Activated CD8-positive, alpha-beta T cell treated with anti-CD3 and anti-CD28 coated beads for 36 hours (primary cell): ENCODE measurements at places on chromosomes 5 and 9. TPM values are rescaled to one million over a fixed set of nuclear protein-coding genes. Genes with fewer than 3 reads are reported as not detected.
A peak's percentile ranks its signal among the peaks of the same experiment; 100 is the strongest.

NCBP1 gene
- total RNA-seq, result 37.6 TPM

- H3K36me3 ChIP-seq, result peaks cover 37% of the 10 kb centered on the region
- peak overlapping the region; percentile 71 for H3K27ac ChIP-seq
- H3K4me3 ChIP-seq, result no peak overlapping the region
- no peaks in the 10 kb centered on the region for H3K27me3 ChIP-seq
- peak; percentile 71 for DNase-seq
- H3K4me1 ChIP-seq, result peaks cover 25% of the 10 kb centered on the region
Observed at GRCh38 chr9:127805620-127806019, 2.9 kb downstream of the FPGS start.

DNA sequence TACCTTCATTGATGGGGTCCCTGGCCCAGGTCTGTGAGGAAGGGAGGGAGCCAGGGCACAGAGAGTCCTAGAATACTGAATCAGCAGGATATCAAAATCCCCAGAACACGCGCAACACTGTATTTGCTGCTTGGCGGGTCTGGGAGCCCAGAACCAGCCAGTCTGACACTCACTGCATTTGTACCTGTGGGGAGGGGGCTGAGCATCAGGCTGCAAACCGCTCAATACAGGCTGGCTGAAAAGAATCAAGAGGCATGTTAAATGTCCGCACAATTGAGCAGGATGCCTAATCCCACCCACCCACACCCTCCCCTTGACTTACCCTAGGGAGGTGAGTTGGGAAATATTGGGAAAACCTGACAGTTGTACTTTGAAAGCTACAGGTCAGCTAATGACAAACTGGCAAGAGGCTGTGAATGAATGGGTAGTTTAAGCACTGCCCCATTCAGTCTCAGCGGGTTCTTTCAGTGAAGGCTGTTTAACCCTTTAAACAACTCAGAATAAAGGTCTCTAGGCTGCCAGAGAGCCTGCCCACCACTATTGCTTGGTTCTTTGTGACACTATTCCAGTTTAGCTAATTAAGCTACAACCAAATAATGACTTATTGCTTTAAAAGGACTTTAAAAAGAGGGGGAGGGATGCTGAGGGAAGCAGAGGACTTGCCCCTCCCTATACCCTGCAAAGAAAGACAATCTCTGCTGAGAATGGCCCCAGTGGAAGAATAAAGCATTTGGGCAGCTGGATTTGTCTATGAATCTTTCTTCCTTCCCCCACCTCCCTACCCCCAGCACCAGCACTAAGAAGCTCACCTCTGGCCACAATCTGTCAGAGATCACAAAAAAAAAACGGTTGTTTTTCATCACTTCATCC, 5.0 kb downstream of the SPRY4 start:
- H3K27me3 ChIP-seq, result peaks cover 38% of the 10 kb centered on the region
- no peak overlapping the region for H3K27ac ChIP-seq
- no peak for DNase-seq
- H3K36me3 ChIP-seq, result no peaks in the 10 kb centered on the region

SPAG8 gene
- 0.63 TPM for total RNA-seq

DNA sequence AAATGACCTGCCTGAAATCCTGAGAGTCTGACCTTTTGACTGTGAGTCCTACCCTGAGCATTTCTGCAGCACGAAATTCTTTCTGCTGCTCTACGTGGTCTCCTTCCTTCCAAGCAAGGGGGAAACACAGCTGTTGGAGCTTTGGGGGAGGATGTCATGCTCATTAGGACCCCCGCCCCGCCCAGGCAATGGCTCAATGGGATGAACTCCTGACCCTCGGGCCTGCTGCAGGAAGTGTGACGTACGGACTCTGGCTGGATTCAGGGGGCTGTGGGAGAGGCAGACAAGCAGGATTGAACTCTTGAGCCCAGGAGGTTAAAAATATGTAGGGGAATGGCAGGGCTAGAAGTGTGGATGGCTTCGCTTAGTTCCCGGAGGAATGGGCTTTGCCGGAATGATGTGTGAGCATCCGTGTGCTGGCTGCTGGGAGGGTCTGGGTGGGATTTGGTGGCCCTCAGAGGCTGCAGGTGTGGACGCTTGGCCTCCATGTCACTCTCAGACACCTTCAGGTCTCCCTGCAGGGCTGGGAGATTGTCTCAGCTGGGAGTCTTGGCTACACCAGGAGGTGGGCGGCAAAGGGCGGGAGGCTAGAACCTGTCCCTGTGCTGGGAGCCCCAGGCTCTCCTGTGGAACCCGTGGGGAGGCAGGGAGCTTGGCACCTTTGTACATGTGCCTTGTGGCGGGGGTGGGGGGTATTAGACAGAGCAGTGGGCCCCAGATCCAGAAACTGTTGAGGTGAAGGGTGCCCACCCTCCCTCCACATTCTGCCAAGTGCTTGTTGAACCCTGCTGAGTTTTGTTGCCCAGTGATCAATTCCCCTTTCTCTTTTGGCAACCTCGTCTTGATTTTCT, 26.3 kb downstream of the STC2 start:
- H3K36me3 ChIP-seq, result no peaks in the 10 kb centered on the region
- H3K27ac ChIP-seq, result no peak overlapping the region

EMB gene
- 55.7 TPM for total RNA-seq

DNA sequence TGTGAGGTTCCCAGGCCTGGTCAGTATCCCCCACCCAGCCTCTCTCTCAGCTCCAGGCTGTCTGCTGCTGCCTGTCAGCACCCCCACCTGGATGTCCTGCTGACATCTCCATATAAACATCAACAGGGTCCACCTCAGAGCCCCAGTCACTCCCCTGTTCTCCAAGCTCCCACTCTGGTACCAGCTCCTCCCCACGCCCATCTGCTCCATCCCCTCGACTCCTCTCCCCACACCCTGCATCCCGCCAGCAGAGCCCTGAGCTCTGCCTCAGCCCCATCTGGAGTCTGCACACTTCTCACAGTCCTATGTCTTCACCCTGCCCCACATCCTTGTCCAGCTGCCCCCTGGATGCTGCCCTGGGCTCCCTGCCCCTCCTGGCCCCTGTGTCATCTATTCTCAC, 67.7 kb upstream of the LRRTM2 start:
- no peak overlapping the region for H3K4me3 ChIP-seq
- H3K36me3 ChIP-seq, result peaks cover 3% of the 10 kb centered on the region
- DNase-seq, result no peak
- H3K27ac ChIP-seq, result no peak overlapping the region
- no peaks in the 10 kb centered on the region for H3K27me3 ChIP-seq

DNA sequence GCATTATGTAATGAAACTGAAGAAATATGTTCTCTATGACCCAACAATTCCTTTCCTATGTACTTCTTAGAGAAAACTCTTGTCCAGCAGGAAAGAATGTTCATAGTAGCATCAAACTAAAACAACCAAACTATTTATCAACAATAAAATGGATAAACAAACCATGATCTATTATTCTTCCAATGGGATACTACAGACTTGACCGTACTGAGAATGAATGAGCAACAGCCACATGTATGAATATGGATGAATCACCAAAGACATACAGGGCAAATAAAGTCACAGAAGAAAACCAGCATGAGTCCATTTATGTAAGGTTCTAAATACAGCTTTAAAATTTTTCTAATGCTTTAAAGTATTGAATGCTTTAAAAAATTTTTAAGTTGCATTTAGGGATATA, 73.6 kb upstream of the SUSD1 start:
- H3K27ac ChIP-seq, result peak overlapping the region; percentile 41
- DNase-seq, result no peak
- H3K4me1 ChIP-seq, result peaks cover 21% of the 10 kb centered on the region
- H3K4me3 ChIP-seq, result no peak overlapping the region
- no peaks in the 10 kb centered on the region for H3K27me3 ChIP-seq
- H3K36me3 ChIP-seq, result peaks cover 33% of the 10 kb centered on the region

- H3K36me3 ChIP-seq, result no peaks in the 10 kb centered on the region
- DNase-seq, result no peak
- H3K27ac ChIP-seq, result no peak overlapping the region
- H3K27me3 ChIP-seq, result peaks cover 4% of the 10 kb centered on the region
- peaks cover 17% of the 10 kb centered on the region for H3K4me1 ChIP-seq
- no peak overlapping the region for H3K4me3 ChIP-seq
Observed at GRCh38 chr5:178675922-178676321, 49.1 kb upstream of the CLK4 start.

- H3K36me3 ChIP-seq, result peaks cover 59% of the 10 kb centered on the region
- H3K4me1 ChIP-seq, result peaks cover 15% of the 10 kb centered on the region
- H3K4me3 ChIP-seq, result no peak overlapping the region
- H3K27me3 ChIP-seq, result no peaks in the 10 kb centered on the region
- no peak for DNase-seq
Observed at GRCh38 chr9:83675466-83675865, 32.3 kb downstream of the UBQLN1 start.

SURF2 gene
- 14.6 TPM for total RNA-seq

GRCh38 chr5:78458843-78459242, 98.4 kb downstream of the SCAMP1 start:
- no peaks in the 10 kb centered on the region for H3K27me3 ChIP-seq
- peaks cover 12% of the 10 kb centered on the region for H3K4me1 ChIP-seq
- no peak overlapping the region for H3K27ac ChIP-seq
- H3K36me3 ChIP-seq, result peaks cover 36% of the 10 kb centered on the region
- H3K4me3 ChIP-seq, result no peak overlapping the region

- no peak for DNase-seq
- H3K36me3 ChIP-seq, result no peaks in the 10 kb centered on the region
- H3K27me3 ChIP-seq, result no peaks in the 10 kb centered on the region
- H3K4me3 ChIP-seq, result no peak overlapping the region
- H3K27ac ChIP-seq, result no peak overlapping the region
- no peaks in the 10 kb centered on the region for H3K4me1 ChIP-seq
Observed at GRCh38 chr5:15734058-15734457, 234.1 kb downstream of the FBXL7 start.

GGTA1 gene
- total RNA-seq, result not detected

- DNase-seq, result no peak
- H3K4me3 ChIP-seq, result no peak overlapping the region
- no peak overlapping the region for H3K27ac ChIP-seq
- no peaks in the 10 kb centered on the region for H3K36me3 ChIP-seq
- H3K4me1 ChIP-seq, result no peaks in the 10 kb centered on the region
Observed at GRCh38 chr5:122702524-122702875, 72.4 kb upstream of the SNX2 start.

DNA sequence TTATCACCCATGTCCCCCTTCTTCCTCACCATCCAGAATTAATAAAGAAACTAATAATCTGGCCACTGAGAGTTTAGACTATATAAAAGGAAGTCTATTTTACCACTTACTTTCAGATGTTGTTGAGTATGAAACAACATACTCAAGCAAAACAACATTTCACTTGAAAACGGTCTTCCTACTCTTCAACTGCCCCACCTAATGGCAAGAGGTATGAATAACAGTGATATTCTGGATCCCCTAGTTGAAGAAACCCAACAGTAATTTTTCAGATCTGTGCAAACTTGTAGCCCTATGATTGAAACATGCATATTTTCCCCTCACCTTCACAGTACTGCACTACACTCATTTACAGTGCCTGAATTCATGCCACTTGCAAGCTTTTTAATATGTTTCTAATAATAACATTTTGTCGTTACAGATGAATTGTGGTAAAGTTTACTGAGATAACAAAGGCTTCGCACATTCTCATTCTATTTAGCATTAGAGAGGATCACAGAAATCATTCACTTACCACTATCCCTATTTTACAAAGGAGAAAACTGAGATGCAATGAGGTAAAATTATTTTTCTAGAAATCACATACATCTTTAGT, 267.9 kb upstream of the PDE4D start:
- H3K4me3 ChIP-seq, result no peak overlapping the region
- H3K4me1 ChIP-seq, result no peaks in the 10 kb centered on the region
- H3K27me3 ChIP-seq, result no peaks in the 10 kb centered on the region
- no peak for DNase-seq
- H3K27ac ChIP-seq, result no peak overlapping the region

GRCh38 chr5:151492729-151493128, 45.3 kb downstream of the SLC36A1 start:
- H3K36me3 ChIP-seq, result no peaks in the 10 kb centered on the region
- no peaks in the 10 kb centered on the region for H3K27me3 ChIP-seq
- H3K4me1 ChIP-seq, result no peaks in the 10 kb centered on the region

JAKMIP2 gene
- 2.6 TPM for total RNA-seq

SLC12A2 gene
- total RNA-seq, result 12.4 TPM

YIPF5 gene
- 39.7 TPM for total RNA-seq

GRCh38 chr9:35755071-35755470, 995 bp upstream of the MSMP start:
- H3K36me3 ChIP-seq, result peaks cover 11% of the 10 kb centered on the region
- no peak for DNase-seq
- H3K4me1 ChIP-seq, result peaks cover 30% of the 10 kb centered on the region
- H3K27ac ChIP-seq, result no peak overlapping the region

IGFBPL1 gene
- not detected for total RNA-seq

CYSRT1 gene
- not detected for total RNA-seq

- no peaks in the 10 kb centered on the region for H3K4me1 ChIP-seq
- no peaks in the 10 kb centered on the region for H3K36me3 ChIP-seq
- no peak for DNase-seq
- H3K27ac ChIP-seq, result no peak overlapping the region
- H3K4me3 ChIP-seq, result no peak overlapping the region
- no peaks in the 10 kb centered on the region for H3K27me3 ChIP-seq
Observed at GRCh38 chr5:167512111-167512510, 779.3 kb upstream of the WWC1 start.

MXD3 gene
- total RNA-seq, result 19.3 TPM

ZFP2 gene
- total RNA-seq, result 0.69 TPM

OR2S2 gene
- total RNA-seq, result not detected

DNA sequence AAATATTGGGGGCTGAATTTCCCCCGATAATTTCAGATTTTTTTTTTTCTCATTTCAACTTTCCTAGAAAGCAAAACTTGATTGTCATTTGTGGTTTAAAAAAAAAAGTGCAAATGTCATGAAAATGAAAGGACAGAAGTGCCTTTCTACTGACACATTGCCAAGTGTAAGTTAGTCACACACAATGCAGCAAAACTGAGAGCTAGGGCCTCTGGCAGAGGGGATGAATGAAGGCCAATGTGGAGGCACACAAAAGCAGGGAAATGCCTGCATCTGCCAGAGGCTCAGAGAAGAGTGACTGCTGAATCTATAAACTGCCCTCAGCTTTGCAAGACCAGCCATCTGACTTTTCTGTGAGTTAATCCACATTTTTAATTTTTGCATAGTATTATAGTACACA, 6.8 kb upstream of the IFNA5 start:
- no peaks in the 10 kb centered on the region for H3K36me3 ChIP-seq
- peaks cover 5% of the 10 kb centered on the region for H3K4me1 ChIP-seq
- no peak overlapping the region for H3K4me3 ChIP-seq
- DNase-seq, result no peak

OLFML2A gene
- not detected for total RNA-seq

DNA sequence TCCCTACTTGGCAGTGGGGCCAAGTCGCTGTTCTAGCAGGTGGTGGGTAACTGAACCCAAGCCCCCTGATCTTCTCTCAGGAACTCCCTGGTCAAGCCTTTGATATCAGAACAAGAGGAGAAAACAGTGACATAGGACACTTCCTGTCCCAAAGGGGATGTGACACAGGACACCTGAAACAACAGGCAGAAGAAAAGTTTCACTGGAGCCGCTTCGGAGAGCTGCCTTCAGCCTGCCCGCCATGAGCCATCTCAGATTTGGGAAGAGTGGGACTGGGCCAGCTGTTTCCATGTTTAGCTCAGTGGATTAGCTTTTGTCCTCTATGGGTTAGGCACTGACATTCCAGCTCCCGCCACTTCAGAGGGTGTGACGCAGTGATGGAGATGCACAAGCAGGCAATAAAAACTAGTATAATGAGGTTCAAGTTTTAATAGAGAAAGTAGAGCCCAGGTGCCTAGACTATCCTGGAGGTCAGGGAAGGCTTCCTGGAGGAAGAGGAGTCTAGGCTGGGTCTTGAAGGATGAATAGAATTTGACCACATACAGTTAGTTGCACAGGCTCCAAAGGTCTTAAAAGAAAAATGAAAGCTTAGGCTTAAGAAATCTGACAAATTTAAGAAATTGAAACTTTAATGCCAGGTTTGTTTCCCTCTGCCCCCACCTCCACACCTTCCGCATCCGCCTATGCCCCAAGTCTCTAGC, 104.1 kb upstream of the SPRY4 start:
- no peak overlapping the region for H3K27ac ChIP-seq
- no peak for DNase-seq
- no peaks in the 10 kb centered on the region for H3K36me3 ChIP-seq
- peaks cover 45% of the 10 kb centered on the region for H3K4me1 ChIP-seq
- no peak overlapping the region for H3K4me3 ChIP-seq
